Urinary bladder (tissue), 4 donors: ENCODE measurements at places on chromosomes 3 and 15. TPM values are rescaled to one million over a fixed set of nuclear protein-coding genes. Genes with fewer than 3 reads are reported as not detected.

DNA sequence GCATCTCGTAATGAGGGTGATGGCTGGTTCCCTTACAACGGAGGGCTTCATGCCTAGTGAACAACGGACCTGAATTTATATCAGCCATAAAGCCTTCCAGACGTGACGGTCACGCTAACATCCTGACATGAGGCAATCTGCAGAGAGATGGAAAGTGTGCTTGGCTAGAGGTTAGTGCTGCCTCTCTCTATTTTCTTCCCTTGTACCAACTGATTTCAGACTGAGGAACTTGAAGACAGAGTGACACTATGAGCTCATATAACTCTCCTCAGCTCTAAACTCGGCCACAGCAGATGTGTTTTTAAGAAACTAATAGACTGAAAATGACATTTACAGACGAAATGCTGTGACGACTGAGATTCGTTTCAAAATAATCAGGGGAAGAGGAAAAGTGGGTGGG, 122.4 kb downstream of the XXYLT1 start:
- DNase-seq, result no peak

The ATXN7 gene
- total RNA-seq, result 27.0 TPM

DNA sequence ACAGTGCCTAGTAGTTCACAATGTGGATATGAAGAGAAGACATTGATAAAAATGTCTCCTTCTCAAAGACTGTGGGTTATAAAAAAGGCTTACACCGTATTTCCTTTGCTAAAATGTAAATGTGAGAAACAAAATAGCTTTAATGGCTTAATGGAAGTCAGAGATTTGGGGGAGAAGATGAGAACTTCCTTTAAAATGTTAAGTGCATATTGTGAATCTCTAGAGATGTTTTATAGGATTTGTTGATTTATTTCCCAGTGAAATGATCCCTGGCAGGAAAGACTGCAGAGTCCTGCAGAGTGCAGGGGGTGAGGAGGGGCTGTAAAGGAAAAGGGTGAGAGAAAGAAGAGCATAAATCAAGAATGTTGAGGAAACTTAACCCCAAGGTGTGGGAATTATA, 305.1 kb downstream of the GAP43 start:
- no peak for DNase-seq

DNA sequence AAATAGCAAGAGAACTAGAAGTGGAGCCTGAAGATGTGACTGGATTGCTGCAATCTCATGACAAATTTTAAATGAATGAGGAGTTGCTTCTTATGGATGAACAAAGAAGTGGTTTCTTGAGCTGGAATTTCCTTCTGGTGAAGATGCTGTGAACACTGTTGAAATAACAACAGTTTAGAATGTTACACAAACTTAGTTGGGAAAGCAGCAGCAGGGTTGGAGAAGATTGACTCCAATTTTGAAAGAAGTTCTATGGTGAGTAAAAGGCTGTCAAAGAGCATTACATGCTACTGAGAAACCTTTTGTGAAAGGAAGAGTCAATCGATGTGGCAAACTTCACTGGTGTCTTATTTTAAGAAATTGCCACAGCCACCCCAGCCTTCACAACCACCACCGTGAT, 220.9 kb upstream of the LRRFIP2 start:
- no peak for DNase-seq

- DNase-seq, result no peak
Measured at GRCh38 chr3:179687967-179688535, 35.2 kb downstream of the USP13 start.

DNA sequence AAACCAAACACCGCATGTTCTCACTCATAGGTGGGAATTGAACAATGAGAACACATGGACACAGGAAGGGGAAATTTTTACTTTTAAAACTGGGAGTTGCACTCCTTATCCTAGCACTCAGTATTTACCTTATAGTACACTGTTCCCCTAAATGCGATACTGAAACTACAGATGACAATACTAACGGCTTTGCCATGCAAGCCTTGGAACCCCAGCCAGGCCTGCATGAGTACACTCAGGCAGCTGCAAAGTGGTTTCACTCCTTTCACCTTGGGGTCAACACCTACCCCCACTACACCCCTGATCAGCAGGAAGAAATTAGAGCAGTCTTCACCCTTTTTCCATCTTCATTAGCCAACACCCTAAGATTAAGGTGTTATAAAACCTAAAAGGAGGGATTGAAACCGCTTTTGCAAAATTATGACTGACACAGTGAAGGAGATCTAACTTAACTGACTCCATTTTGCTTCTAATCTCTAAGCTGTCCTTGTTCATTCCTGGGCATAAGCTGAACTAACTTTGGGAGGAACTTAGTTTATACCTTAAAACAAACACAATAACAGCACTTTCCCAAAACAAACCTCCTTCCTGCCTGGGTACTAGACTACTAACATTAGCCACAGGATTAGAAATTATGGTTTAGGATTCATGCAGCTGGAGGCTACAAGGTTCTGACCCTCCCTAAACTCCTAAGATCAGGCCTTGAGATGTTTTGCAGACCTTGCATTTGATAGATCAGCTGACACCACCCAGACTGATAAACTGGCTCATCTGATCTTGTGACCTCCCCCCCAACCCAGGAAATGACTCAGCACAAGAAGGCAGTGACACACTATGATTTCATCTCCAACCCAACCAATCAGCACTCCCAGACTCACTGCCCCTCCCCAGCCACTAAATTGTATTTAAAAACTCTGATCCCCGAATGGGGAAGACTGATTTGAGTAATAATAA, 452.1 kb upstream of the PPP2R3A start:
- no peak for DNase-seq

DNA sequence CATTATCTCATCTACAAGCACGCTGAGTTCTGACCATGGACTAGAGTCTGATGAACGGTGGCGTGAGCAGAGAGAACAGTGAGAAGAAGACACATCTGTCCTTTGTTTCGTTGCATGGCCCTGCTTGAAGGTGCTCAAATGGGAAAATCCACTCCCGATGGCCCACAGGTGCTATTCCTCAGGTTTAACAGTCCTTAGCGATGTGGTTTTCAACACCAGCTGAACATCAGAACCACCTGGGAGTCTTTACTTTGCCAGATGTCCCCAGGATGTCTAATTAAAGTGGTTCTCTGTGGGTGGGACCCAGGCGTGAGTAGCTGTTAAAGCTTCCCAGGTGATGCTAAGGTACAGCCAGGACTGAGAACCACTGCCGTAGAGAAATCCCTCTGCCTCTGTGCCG, 13.0 kb downstream of the ADAMTS17 start:
- DNase-seq, result no peak

The CFAP20DC gene
- 4.3 TPM for total RNA-seq

DNA sequence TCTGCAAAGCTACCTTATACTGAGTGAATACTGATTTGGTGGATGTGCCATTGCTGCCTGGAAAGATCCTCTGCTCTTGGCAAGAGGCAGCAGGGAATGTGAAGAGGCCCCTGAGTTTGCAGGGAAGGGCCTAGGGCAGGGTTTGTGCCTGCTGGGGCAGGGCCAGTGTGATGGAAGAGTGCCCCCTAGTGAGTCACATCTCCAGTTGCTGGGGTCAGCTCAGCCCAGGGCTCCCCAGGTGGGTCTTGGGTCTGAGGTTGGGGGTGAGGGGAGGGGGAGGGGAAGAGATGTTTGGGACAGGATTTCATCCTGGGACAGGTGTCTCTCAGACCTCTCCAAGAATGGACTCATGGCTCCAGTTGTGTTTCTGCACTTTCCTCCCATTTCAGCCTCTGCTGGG, 4.1 kb upstream of the AMOTL2 start:
- DNase-seq, result no peak

DNA sequence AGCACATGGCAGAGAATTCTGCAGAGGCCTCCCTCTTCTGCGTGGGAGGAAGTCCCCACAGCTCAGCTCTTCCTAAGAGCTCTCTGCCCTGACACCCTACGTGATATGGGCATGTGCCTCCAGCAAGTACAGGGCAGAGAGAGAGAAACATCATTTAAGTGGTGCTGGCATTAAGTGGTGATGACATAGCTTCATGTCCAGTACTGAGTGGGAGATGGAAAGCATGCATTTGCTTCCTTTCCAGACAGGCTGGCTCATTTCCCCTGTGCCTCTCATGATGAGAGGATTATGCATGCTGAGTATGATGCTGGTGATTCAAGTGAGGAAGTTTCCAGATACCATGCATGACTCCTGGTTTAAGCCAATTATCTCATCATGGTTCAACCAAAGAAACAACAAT, 26.9 kb downstream of the BFSP2 start:
- DNase-seq, result no peak

- no peak for DNase-seq
Measured at GRCh38 chr15:95451938-95452337, 878.6 kb upstream of the NR2F2 start.
